ENCODE measurements at places on chromosomes 6 and 20. TPM values are rescaled to one million over a fixed set of nuclear protein-coding genes. Genes with fewer than 3 reads are reported as not detected.

The TMEM244 gene
- total RNA-seq: 0.52 TPM

The TDRD6 gene
- total RNA-seq: not detected

The FOXP4 gene
- 3.5 TPM for total RNA-seq

The SLC22A7 gene
- total RNA-seq: not detected

The TRIM38 gene
- total RNA-seq: 18.7 TPM

The IPCEF1 gene
- 73.5 TPM for total RNA-seq

The E2F1 gene
- 2.0 TPM for total RNA-seq

The FOXF2 gene
- not detected for total RNA-seq

The ZBTB46 gene
- total RNA-seq: 2.1 TPM

The PTCRA gene
- total RNA-seq: 6.9 TPM

The HLA-DRB5 gene
- total RNA-seq: 8.5 TPM

The FAM83B gene
- not detected for total RNA-seq

The CRISP2 gene
- not detected for total RNA-seq

The TPX2 gene
- total RNA-seq: 1.7 TPM

The NKAPL gene
- 0.21 TPM for total RNA-seq

The COL19A1 gene
- 9.1 TPM for total RNA-seq

The RIN2 gene
- total RNA-seq: 10.6 TPM

The MOG gene
- total RNA-seq: not detected

The REM1 gene
- total RNA-seq: 0.10 TPM

The CDSN gene
- total RNA-seq: not detected

The LTB gene
- 191 TPM for total RNA-seq

The IL17A gene
- total RNA-seq: not detected

The CDC25B gene
- total RNA-seq: 25.2 TPM

The FUT9 gene
- total RNA-seq: under 0.01 TPM

The IL20RA gene
- 0.10 TPM for total RNA-seq

The MARCKS gene
- total RNA-seq: 48.4 TPM

The TP53TG5 gene
- under 0.01 TPM for total RNA-seq

The BPIFA1 gene
- not detected for total RNA-seq

The ZNF311 gene
- total RNA-seq: 0.10 TPM

The NR2E1 gene
- total RNA-seq: not detected

The MAD2L1BP gene
- 55.9 TPM for total RNA-seq

The MYL9 gene
- total RNA-seq: 10.9 TPM

The LGSN gene
- not detected for total RNA-seq

The MYLK4 gene
- 0.42 TPM for total RNA-seq

The TFAP2D gene
- not detected for total RNA-seq

The CD93 gene
- 85.5 TPM for total RNA-seq

The PPIL1 gene
- total RNA-seq: 5.0 TPM

The SAYSD1 gene
- 16.4 TPM for total RNA-seq

The CDH4 gene
- under 0.01 TPM for total RNA-seq

The GMPR gene
- total RNA-seq: 6.2 TPM

The PI3 gene
- not detected for total RNA-seq

The TSPO2 gene
- total RNA-seq: not detected
